ENCODE measurements at places on chromosomes 16 and 17.

- no peak for DNase-seq
Measured at GRCh38 chr17:79946352-79947231, 89.1 kb downstream of the TBC1D16 start.

GRCh38 chr16:77858060-77858459 is 69.7 kb downstream of the VAT1L start:
- no peak for DNase-seq

- DNase-seq, result no peak
Measured at GRCh38 chr17:8887301-8887700, 19.8 kb upstream of the PIK3R6 start.

GRCh38 chr16:78108451-78108850 is 9.0 kb downstream of the WWOX start:
- no peak for DNase-seq

- DNase-seq, result no peak
Measured at GRCh38 chr16:73615071-73615940, 567.4 kb upstream of the ZFHX3 start.

DNA sequence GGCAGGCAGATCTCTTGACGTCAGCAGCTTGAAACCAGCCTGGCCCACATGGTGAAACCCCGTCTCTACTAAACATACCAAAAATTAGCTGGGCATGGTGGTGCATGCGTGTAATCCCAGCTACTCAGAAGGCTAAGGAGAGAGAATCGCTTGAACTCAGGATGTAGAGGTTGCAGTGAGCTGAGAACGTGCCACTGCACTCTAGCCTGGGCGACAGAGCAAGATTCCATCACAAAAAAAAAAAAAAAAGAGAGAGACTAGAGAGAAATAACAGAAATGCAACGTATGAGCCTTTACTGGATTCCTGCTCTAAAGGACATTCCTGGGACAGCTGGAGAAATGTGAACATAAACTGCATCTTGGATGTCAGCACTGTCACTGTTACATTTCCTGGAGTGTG is 10.8 kb downstream of the IFT140 start:
- DNase-seq, result no peak

DNA sequence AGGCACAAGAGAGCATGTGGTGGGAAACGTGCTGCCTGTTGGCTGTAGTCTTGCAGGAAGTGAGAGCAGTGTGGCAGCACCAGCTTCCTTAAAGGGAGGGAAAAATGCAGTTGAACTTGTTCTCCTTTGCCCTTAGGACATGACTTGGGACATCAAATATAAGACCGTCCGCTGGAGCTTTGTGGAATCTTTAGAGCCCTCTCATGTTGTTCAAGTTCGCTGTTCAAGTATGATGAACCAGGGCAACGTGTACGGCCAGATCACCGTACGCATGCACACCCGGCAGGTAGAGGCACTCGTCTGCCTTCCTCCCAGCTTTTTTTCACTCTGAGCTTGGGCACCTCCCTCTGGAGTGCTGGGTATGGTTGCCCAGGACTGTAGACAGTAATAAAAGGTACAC is 23.3 kb downstream of the GPR179 start:
- DNase-seq, result no peak

GRCh38 chr17:42678951-42679491 is 2.2 kb upstream of the PLEKHH3 start:
- DNase-seq, result no peak

DNA sequence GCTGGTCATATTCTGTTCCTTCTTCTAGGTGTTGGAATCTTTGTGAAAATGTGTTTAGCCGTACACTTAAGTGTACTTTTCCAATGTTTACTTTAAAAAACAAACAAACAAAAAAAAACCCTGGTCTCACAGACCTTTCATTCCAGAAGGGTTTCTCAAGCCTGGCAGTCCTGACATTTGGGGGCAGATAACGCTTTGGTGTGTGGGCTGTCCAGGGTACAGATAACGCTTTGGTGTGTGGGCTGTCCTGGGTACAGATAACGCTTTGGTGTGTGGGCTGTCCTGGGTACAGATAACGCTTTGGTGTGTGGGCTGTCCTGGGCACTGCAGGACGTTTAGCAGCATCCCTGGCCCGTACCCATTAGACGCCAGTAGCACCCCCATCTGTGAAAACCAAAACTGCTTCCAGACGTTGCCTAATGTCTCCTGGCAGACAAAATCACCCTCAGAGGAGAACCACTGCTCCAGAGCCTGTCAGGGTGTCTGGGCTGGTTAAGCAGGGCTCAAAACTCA is 15.2 kb upstream of the FLCN start:
- no peak for DNase-seq

GRCh38 chr16:66988197-66988788 is at the start of gene CES4A:
Gene CES4A, plus strand, starts transcription at chr16:66988589. Its CDS starts 184 bp downstream, at chr16:66988773.
- no peak for DNase-seq

DNA sequence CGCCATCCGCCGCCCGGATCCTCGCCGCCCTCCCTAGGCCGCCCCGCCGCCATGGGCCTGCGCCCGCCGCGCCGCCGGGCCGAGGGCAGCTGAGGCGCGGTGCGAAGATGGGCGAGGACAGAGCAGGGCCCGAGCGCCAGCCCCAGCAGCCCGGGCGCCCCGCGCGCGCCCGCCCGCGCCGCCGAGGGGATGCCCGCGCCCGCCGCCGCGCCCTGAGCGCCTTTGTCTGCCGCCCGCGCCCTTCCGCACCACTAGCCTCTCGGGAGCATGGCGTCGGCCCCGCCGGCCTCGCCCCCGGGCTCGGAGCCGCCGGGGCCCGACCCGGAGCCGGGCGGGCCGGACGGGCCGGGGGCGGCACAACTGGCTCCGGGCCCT is 278 bp downstream of the RAB11FIP3 start:
- no peak for DNase-seq

DNA sequence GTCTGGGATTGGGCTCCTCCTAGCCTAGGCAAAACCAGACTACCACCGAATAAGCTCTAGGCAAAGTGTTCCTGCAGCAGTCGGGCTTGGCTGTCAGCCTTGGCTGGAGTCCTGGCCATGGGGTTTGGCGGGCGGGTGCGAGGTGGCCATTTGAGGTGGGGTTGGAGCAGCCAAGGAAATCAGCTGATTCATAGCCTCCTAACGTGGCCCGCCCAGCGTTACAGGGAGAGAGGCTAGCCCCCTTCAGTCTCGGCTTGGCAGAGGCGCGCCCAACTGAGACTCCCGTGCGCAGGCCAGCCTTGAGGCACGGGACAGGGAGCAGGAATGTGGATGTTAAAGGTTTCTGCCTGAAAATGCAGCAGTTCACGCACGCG is 1.9 kb downstream of the PMP22 start:
- no peak for DNase-seq

DNA sequence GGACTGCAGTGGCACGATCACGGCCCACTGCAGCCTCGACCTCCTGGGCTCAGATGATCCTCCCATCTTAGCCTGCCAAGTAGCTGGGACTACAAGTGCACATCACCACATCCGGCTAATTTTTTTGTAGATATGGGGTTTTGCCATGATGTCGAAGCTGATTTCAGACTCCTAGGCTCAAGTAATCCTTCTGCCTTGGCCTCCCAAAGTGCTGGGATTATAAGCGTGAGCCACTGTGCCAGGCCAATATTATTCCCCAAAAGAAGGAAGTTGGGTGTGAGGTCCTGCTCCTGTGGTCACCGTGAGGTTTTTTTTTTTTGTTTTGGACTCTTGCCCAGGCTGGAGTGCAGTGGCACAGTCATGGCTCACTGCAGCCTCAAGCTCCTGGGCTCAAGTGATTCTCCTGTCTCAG is 1.5 kb downstream of the AMZ2 start:
- DNase-seq, result no peak

DNA sequence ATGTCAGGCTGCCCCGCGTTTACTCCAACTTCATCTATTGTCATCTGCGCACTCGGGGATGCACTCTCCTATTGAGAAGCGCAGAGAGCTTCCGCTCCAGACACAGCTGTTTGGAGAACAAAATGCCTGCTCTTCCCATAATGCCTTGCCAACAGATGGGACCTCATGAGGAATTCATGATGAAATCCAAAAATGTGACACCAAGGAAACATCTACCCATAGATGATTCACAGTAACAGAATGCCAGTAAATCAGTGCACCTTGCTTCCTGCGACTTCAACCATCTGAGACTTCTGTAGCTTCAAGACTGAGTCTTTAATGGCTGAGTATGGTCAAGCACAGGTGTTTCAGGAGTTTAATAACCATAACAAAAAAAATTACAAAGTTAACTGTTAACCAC is 1144.9 kb upstream of the GOT2 start:
- no peak for DNase-seq

- no peak for DNase-seq
Measured at GRCh38 chr17:80425835-80426426, 11.0 kb downstream of the ENDOV start.

GRCh38 chr17:12230481-12231354 is 210.0 kb downstream of the MAP2K4 start:
- DNase-seq, result peak; percentile 38

DNA sequence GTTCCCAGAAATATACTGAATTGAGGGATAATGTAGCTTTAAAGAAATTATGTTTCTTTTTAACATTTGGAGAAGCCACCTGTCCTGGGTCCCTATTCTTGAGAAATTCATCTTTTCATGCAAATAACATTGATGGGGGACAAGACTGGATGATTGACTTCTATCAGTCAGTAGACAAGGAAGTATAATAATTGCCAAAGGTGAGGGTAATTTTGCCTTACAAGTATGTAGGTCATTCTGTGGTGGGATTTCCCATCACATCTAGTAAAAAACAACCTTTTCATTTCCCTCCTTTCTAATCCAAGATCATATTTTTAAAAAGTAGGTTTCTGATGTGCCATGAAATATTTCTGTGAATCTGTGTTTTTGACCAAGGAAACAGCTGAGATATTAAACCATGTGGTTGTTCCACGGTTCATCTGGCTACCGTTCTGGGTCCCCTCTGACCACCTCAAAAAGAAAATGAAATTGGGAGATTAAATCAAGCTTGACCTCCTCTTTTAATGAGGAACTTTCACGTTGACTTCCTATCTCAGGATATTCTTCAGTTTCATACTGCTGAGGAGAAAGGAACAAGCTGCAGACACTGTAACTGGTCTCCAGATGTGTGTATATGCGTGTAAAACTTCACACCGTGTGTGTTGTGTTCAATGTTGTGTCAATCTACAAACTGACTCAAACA is 138.6 kb downstream of the MAP2K6 start:
- no peak for DNase-seq

DNA sequence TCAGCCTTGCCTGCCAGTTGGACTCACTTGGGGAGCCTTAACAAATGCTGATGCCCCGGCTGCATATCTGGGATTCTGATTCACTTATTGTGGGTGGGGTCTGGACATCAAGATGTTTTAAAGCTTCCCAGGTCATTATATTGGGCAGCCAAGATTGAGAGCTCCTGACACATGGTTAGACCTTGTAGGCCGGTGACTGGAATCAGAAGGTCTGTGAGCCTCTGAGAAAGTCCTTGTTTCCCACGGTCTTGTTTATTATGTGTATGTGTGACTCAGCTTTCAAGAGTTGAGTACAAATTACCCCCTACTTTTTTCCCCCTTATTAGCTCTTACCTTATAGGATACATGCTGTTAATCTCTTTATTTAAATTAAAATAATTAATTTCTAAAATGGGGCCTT is 103.5 kb downstream of the ABCC1 start:
- DNase-seq, result no peak

- DNase-seq, result no peak
Measured at GRCh38 chr16:48517493-48517892, 92.5 kb downstream of the N4BP1 start.

DNA sequence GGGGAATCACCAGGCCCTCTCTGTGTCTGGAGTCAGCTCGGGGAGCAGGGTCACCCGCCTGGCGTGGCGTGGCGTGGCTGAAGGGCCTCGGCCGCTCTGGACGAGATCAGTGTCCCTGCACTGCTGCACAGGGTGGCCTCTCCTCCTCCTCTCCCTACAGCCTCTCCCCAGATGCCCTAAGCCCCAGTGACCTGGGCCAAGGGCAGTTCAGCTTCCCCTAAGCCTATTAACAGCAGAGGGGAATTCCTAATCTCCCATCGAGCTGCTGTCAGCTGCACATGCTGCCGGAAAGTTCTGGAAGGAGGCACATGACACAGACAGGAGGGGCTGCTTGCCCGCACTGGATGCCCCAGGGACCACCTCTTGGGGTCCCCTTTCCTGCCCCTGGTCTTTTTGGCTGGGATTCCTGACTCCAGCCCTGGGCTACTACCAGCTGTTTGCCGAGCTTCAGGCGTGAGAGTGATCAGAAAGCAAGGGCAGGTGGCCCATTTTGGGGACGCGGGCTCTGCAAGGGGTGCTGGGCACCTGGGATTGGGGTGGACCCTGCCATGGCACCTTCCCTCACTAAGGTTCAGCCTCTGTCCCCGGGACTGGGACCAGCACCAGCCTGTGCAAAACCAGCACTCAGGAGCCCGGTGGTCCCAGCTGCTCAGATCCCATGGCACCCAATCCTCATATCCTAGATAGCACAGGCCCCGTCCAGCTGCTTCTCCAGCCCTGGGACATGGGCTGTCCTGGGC is 794 bp downstream of the PDE6G start:
- DNase-seq, result no peak

DNA sequence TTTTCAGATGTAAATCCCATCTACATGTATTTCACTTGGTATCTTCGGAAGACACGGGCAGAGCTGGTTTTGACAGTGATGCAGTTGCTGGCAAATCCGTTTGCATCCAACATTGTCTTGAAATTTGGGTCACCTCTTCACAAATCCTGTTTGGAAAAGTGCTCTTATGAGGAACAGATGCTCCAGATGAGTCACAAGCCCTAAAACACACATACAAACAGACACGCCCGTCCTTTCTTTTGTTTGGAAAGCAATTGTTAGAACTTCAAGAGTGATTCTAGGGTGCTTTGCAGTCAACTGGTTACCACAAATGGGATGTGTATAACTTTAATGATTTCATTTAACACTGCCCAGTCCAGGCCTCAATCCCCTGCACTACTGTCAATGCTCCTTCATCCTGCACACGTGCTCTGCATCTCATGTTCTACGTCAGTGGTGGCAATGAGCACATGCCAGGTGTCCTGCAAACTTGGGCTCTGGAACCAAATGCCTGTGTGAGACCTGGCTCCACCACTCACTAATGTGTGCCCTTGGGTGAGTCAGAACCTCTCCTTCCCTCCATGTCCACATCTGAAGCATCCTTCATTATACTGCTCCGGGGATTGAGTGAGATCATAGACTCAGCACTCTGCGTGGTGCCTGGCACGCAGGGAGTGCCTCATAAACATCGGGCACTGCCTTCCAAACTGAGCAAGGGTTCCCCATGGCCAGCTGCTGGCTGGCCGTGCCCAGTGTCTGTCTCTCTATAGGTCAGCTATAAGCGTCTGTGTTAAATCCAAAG is 19.3 kb upstream of the FOXF1 start:
- no peak for DNase-seq

DNA sequence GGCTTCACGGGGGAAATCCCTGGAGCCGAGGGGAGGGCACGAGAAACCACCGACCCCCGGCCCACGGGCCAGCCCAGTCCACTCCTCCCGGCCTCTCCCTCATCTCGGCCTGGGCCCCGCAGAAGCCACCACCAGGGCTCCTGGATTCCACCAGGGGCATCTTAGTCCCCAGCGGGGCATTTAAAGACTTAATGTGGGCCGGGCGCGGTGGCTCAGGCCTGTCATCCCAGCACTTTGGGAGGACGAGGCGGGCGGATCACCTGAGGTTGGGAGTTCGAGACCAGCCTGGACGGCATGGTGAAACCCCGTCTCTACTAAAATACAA is 24.1 kb upstream of the ABR start:
- DNase-seq, result no peak

GRCh38 chr17:83031321-83031945 is 48.0 kb upstream of the METRNL start:
- DNase-seq, result no peak

- DNase-seq, result no peak
Measured at GRCh38 chr17:10111907-10112452, 86.4 kb downstream of the GAS7 start.

- no peak for DNase-seq
Measured at GRCh38 chr17:37607637-37608331, 1.4 kb downstream of the SYNRG start.
